Lower leg skin (tissue), 4 donors: ENCODE measurements at places on chromosomes 13 and 19.
A peak's percentile ranks its signal among the peaks of the same experiment; 100 is the strongest.

DNA sequence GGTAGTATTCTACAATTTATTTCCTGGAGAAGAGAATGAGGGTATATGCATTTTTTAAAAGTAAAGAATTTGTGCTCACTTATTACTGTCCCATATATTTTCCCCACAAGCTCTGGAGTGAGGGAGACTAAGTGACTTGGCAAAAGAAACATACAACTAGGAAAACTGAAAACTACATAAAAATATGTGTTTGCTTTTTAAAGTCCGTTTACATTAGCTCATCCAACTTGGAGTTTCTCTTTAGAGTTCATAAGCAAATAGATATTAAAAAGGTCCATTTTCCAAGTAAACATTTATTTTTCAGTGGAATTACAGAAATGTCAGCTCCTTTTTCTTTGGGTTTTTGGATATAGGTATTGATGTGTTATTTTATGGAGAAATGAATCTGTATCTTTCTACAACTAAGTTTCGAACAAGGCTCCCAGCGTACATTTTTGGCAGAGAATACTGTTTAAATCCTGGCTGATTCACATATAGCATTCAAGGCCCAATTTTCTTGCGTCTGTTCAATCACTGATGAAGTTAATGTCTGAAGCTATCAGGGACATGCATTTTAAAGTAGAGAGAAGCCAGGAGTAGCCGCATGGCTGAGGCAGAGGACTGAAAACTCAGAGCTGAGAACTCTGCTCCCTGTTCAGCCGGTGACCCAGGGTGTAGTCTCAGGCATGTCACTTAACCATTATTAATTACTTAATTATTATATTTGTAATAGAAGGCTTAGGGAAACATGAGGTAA is 729.4 kb downstream of the EFNB2 start:
- no peak for DNase-seq

GRCh38 chr13:114142137-114142550 is 9.7 kb upstream of the RASA3 start:
- DNase-seq = no peak

GRCh38 chr13:36866232-36866631 is 47.2 kb downstream of the RFXAP start:
- no peak for DNase-seq

GRCh38 chr19:58581227-58582141 is 8.3 kb upstream of the MZF1 start:
- peak; percentile 78 for DNase-seq

GRCh38 chr19:28297586-28298157 is 915.3 kb downstream of the UQCRFS1 start:
- DNase-seq = no peak

- no peak for DNase-seq
Observed at GRCh38 chr19:3746371-3747056, 15.0 kb downstream of the APBA3 start.

DNA sequence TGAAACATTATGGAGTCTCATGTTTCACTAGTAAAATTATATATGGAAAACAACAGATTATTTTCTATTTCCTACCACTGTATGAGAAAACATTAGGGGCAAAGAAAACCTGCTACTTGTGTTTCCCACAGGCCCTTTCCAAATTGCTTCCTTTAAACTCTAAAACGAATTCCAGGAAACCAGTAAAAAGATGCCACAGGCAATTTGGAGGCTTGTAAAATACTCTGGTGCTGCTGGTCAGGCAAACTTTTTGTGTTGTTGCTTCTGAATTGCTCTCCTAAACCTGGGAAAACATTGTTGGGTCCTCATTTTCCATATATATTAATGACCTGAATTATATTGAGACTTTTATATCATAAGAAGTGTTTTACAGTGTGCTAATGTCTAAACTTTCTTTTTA is 141.5 kb downstream of the TDRD3 start:
- DNase-seq = no peak

- no peak for DNase-seq
Observed at GRCh38 chr13:111216166-111216960, 101.3 kb downstream of the ARHGEF7 start.

- no peak for DNase-seq
Observed at GRCh38 chr19:16263141-16263761, 61.4 kb upstream of the KLF2 start.

GRCh38 chr19:9989504-9989903 is 20.8 kb downstream of the COL5A3 start:
- DNase-seq = no peak

DNA sequence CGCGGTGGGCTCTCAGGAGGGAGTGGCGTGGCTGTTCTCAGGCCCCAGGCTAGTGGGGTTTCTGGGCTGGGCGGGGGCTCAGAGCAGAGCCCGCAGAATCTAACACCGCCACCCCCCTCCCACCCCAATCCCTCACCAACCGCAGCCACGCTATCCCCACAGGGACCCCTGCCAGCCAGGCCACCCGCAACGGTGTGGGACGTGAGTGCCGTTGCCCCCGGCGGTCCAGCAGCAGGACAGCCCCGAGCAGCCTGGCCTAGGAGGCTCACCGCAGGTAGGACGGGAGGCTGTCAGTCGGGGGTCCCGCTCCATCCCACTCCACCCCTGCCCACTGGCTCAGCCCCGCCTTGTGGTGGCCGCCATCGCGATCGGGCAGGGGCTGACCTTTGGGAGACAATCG is at the start of gene NTN5:
NTN5 (minus strand) TSS at position 24 of the 400 bp plus-strand sequence. CDS start 2,031 bp downstream, outside the sequence.
- DNase-seq = no peak

- DNase-seq = no peak
Observed at GRCh38 chr13:95269756-95270155, 31.5 kb downstream of the ABCC4 start.

DNA sequence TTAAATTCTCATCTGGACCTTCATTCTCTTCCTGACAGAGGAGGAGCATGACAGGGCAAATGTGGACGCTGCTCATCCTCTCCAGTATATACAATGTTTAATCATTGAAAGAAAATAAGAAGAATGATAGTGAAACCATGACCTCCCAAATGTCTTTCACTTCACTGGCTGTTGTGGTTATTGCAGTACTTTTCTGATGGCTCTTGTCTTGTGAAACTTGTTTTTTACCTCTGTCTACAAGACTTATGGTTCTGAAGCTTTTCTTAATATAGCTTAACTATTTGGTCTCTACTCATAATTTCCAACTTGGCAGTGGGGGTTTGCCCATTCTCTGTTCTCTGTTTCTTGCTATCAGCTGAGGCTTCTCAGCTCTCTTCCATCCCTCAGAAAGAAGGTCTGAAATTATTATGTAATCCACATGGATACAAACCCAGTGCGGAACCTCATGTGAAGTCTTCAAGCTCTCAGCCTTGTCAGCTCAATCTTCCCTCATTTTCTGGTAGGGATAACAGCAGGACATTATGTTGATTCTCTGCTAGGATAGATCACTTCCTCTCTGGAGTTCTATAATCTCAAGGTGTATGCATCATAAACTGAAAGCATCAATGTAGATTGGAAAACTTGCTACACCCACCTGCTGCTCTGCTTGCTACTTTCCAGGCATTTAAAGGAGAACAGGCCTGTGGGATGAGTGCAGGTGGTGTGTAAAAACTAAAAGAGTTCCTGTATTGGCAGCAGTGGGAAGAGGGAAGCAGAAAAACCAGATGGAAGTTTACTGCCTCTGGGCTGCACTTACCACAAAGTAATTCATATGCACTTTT is 250.3 kb upstream of the HTR2A start:
- DNase-seq = no peak

DNA sequence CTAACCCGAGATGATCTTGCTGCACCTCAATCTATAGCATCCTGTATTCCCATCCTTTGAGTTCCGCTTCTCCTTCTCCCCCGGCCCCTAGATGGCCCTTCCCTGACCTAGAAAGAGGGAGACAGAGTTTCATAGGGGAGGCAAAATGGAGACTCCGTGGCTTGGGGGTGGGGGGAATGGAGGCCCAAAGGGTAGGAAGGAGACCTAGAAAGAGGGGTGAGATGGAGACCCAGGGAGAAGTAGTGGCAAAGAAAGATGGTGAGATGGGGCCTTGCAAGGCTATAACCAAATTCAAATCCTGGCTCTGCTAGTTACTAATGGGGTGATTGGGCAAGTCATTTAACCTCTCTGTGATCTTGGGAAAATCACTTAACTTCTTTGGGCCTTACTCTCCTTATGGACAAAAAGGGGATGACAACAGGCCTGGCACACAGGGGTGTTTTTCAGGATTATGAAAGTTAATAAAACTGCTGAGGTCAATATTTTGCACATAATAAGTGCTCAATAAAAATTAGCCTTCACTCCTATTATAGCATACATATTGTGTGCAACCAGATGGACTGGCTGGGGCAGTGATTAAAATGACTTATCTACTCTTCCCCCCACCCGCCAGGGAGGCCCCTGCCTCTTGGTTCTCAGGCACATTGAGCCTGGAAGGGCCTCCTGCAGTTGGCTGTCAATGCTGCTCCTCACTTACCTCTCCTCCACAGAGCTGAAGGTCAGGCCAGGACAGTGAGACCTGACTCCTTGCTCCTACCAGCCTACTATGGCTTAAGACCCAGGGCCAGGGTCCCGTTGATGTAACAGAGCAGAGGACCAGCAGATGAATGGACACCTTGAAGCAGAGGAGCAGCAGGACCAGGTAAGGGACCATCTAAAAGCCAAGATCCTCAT is 633 bp downstream of the SPHK2 start:
- no peak for DNase-seq

DNA sequence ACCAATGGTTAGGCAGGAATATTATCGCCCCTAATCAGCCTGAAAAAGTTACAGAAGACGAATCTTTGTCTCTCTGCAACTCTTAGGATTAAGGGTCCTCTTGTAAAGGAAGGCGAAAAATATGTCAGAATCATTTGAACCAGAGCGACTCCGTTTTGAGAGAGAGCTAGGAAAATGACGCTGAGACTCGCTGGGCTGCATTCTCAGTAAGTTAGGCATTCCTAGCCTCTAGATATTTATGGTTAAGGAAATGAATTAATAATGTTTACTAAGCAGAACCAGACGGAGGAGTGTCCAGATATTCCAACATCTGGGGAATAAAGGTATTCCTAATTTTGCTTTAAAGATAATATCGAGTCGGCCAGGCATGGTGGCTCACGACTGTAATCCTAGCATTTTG is 755 bp upstream of the ZNF726 start:
- DNase-seq = no peak

- DNase-seq = no peak
Observed at GRCh38 chr13:80083853-80084676, 256.9 kb downstream of the SPRY2 start.

- no peak for DNase-seq
Observed at GRCh38 chr19:52258426-52258825, 11.0 kb upstream of the ZNF766 start.

DNA sequence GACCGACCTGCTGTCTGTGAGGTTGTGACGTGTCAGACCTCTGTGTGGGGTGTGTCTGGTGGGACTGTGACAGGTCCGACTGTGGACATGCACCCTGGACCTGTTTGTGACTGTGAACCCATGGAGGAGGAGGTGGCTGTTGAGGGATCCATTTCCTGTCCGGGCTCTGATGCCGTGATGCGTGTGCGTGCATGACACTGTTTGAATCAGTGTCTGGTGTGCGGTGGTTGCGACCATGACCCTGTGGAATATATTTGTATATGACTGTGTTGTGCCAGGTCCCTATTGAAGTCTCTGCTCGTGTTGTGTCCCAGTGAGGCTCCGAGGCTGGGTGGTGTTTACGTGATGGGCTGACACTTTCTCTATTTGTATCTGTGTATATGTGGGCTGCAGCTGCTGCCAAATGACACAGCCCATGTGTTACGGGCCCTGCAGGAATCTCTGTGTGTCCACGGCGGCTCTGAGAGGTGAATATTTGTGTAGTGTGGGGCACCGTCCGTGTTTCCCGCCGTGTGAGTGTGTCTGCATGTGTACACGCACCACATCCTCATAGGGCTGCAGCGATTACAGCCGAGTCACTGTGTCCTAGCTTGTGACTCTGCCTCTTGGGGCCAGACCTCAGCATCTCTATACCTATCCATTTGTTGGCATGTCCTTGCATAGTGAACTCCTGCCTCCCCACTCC is 18.3 kb downstream of the CCDC97 start:
- DNase-seq = no peak

GRCh38 chr13:84431646-84432045 is 549.4 kb upstream of the SLITRK1 start:
- DNase-seq = no peak

GRCh38 chr13:74560325-74560724 is 426.1 kb upstream of the KLF12 start:
- no peak for DNase-seq

DNA sequence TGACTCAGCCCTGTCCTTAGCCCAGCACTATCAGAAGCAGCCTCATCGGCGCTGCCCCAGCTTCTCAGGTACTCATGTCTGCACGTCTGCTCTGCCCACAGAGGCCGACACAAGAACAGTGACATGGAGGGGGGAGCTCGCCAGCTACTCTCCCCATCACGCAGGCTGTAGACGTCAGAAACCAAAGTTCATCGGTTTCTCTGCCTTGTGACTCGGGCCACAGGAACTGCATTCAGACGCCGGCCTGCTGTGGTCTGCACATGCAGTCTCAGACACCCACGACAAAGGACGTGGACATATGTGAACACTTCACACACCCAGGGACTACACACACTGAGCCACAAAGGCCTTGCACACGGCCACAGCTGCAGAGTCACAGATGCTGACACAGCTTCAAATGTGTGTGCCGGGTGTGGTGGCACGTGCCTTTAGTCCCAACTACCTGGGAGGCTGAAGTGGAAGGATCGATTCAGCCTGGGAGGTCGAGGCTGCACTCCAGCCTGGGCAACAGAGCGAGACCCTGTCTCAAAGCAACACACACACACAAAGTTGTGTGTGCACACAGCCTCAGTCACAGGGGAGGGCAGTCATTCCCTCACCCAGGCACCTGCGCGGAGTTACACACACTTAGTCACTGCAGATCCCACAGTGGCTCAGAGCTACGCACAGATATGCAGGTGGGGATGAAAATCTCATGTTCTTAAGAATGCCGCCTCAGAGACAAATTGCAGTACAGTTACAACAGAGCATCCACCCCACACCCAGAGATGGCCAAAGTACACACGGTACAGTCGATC is 4.9 kb upstream of the ZFP36 start:
- peak; percentile 91 for DNase-seq

- no peak for DNase-seq
Observed at GRCh38 chr19:6551091-6551490, 20.3 kb downstream of the TNFSF9 start.

- DNase-seq = no peak
Observed at GRCh38 chr13:45258334-45258675, 57.5 kb upstream of the KCTD4 start.

GRCh38 chr13:75947448-75947847 is 311.3 kb downstream of the LMO7 start:
- DNase-seq = no peak

- DNase-seq = peak; percentile 91
Observed at GRCh38 chr19:18762125-18763023, 28.7 kb downstream of the COMP start.

- no peak for DNase-seq
Observed at GRCh38 chr19:53849237-53849676, 18.4 kb upstream of the MYADM start.

GRCh38 chr19:10439588-10439987 is 19.2 kb downstream of the PDE4A start:
- DNase-seq = no peak

GRCh38 chr19:43482193-43482592 is 16.8 kb upstream of the LYPD3 start:
- no peak for DNase-seq
